MCF 10A (cell line): ENCODE measurements at places on chromosomes 3 and 15. TPM values are rescaled to one million over a fixed set of nuclear protein-coding genes. Genes with fewer than 3 reads are reported as not detected.

LTF gene
- total RNA-seq: not detected in 2 replicates

ST3GAL6 gene
- total RNA-seq: 1.2 and 1.5 TPM in 2 replicates

GOLGA6L9 gene
- total RNA-seq: 4.1 and 5.3 TPM in 2 replicates

TM4SF18 gene
- not detected in 2 replicates for total RNA-seq

TMEM62 gene
- 16.3 and 16.9 TPM in 2 replicates for total RNA-seq
